ENCODE measurements at places on chromosomes 2 and 18.

- no peak for DNase-seq
Observed at GRCh38 chr2:138236142-138236541, 265.4 kb upstream of the SPOPL start.

- DNase-seq: peak; percentile 13
Observed at GRCh38 chr2:109255654-109256053, 126.6 kb downstream of the SH3RF3 start.

DNA sequence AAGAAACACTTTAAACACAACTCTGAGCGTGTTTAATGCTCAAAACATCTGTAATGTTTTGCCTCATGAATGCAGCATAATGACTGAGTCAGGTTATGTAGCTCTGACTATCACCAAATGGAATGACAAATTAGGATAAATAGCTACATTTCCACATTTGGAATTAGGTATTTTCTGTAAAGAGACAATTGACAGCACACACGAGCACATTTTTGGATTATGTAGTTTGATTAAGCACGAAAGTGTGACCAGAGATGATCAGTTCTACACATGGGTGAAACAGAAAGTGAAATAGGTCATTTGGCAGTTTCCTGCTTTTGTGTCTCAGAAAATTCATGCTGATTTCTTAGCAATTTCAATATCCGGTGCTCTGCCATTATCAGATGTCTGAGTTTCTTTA, 29.0 kb downstream of the LPIN1 start:
- no peak for DNase-seq

GRCh38 chr18:2914185-2914880, 67.5 kb downstream of the EMILIN2 start:
- DNase-seq: no peak

Data from CD4-positive, alpha-beta T cell treated with Interferon alpha-2 for 1 hour (primary cell).